Immature natural killer cell (primary cell): ENCODE measurements at places on chromosomes 5 and 9. TPM values are rescaled to one million over a fixed set of nuclear protein-coding genes. Genes with fewer than 3 reads are reported as not detected.

The PCDHGB2 gene
- not detected for polyA plus RNA-seq

The RAPGEF6 gene
- polyA plus RNA-seq, result 14.5 TPM

- no peak for DNase-seq
These were observed 190.6 kb downstream of the DAB2IP start for GRCh38 chr9:121841771-121842611.

DNA sequence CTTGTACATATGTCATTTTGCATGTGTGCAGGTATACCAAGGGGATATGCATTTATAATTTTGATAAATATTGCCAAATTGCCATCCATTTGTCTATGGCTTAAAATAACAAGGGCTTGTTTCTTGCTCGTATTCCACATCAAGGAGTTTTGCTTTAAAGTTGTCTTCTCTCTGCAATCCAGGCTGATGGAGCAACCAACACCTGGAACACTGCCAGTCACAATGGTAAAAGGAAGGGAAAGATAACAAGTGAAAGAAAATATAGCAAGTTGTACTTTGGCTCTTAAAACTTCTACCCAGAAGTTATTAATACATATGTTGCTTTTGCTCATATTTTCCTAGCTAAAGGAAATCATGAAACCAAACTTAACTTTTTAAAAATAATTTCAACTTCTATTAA, 156.9 kb downstream of the UNC13B start:
- DNase-seq, result no peak

GRCh38 chr5:160787240-160787639, 64.8 kb downstream of the ATP10B start:
- DNase-seq, result no peak

- DNase-seq, result no peak
These were observed at the start of gene PDE6A for GRCh38 chr5:149944666-149945065. TSS of gene PDE6A (minus strand) at chr5:149944793. CDS start at chr5:149944673, 120 bp downstream.
